Thoracic aorta (tissue), 2 donors: ENCODE measurements at places on chromosomes 7 and 10.

DNA sequence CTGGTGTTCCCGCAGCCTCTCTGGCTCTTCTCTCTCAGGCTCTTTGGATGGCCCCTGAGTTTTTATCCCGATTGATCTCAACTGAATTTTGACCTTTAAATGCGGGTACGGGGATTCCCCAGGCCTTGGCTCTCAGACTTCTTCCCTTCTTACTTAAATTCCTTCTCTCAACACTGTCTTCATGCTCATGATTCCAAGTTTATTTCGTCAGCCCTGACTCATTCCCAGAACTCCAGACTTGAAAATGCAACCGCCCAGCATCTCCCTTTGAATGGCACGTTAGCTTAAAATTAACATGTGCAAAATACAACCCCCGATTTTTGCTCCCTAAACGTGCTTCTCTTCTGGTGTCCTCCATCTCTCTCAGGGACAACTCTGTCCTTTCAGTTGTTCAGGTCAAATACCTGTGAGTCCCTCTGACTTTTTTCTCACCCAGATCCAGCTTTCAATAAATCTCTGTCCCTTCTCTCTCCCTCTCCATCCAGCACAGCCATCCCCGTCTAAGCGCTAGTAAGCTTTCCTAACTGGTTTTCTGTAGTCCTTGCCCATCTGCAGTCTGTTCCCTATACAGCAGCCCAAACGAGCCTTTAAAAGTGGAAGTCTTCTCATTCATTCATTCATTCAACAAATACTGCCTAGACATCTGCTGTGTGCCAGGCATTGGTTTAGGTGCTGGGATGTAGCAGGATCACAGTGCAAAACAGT lies 7.1 kb downstream of the HECW1 start:
- no peak for DNase-seq
- no peak overlapping the region for H3K27ac ChIP-seq
- no peak overlapping the region for H3K4me3 ChIP-seq
- peaks cover under 1% of the 10 kb centered on the region for H3K4me1 ChIP-seq
- H3K36me3 ChIP-seq = no peaks in the 10 kb centered on the region
- H3K27me3 ChIP-seq = no peaks in the 10 kb centered on the region

GRCh38 chr10:30870896-30871295 lies 160.8 kb downstream of the ZNF438 start:
- no peak for DNase-seq
- peak overlapping the region; percentile 20 for H3K4me3 ChIP-seq
- no peaks in the 10 kb centered on the region for H3K27me3 ChIP-seq
- no peak overlapping the region for H3K27ac ChIP-seq
- no peaks in the 10 kb centered on the region for H3K4me1 ChIP-seq

- no peaks in the 10 kb centered on the region for H3K27me3 ChIP-seq
- no peak for DNase-seq
- no peak overlapping the region for H3K27ac ChIP-seq
- peaks cover 36% of the 10 kb centered on the region for H3K36me3 ChIP-seq
- H3K4me3 ChIP-seq = no peak overlapping the region
- peaks cover 6% of the 10 kb centered on the region for H3K4me1 ChIP-seq
These were observed 33.5 kb downstream of the WDR86 start for GRCh38 chr7:151376218-151376902.

DNA sequence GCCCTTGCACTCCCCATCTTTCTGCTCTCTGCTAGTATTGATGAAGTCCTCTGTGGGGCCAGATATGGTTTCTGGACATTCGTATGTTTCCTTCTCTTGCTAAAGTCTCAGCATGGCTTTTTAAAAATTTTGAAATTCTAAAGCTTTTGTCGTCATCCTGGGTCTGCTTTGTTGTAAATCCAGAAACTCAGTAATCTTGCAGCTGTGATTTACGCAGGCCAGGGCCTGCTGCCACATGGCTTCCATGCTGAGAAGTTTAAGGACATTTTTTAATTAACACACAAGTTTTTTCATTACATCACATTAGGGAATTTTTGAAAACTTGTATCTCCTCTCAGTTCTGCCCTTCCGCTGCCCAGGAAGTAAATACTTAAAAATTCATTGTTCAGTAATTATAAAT lies 686.1 kb upstream of the IGFBP3 start:
- H3K36me3 ChIP-seq = no peaks in the 10 kb centered on the region
- peaks cover 13% of the 10 kb centered on the region for H3K4me1 ChIP-seq
- no peak overlapping the region for H3K27ac ChIP-seq
- H3K4me3 ChIP-seq = no peak overlapping the region
- no peak for DNase-seq

DNA sequence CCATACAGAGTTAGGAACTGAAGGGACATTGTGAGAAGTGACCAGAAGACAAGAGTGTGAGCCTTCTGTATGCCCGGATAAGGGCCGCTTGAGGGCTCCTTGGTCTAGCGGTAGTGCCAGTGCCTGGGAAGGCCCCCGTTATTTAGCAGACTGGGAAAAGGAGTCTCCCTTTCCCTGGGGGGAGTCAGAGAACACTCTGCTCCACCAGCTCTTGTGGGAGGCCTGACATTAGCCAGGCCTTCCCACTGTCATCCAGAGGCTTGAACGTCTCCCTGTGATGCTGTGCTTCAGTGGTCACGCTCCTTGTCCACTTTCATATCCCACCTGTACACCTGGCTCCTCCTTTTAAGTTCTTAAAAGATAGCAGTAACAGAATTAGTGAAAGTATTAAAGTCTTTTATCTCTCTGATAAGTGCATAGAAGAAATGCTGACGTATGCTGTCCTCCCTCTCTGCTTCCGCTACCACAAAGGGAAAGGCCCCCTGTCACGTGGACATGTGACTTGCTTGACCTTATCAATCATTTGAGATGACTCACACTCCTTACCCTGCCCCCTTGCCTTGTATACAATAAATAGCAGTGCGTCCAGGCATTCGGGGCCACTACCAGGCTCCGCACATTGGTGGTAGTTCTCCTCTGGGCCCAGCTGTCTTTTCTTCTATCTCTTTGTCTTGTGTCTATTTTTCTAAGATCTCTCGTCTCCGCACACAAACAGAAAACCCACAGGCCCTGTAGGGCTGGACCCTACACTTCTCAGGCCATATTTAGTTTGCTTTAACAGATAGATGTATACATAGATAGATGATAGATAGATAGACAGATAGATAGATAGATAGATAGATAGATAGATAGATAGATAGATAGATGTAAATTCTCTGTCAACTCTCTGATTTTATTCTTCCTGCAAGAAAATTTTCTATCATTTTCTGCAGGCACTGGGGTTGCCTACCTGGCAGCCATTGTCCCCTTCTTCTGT lies 131.5 kb upstream of the JCAD start:
- no peaks in the 10 kb centered on the region for H3K36me3 ChIP-seq
- H3K4me1 ChIP-seq = peaks cover 4% of the 10 kb centered on the region
- H3K27me3 ChIP-seq = no peaks in the 10 kb centered on the region

- no peaks in the 10 kb centered on the region for H3K36me3 ChIP-seq
- DNase-seq = no peak
- H3K27me3 ChIP-seq = no peaks in the 10 kb centered on the region
These were observed 51.1 kb downstream of the CPEB3 start for GRCh38 chr10:92239600-92240288.

GRCh38 chr10:26365681-26366358 lies 72.3 kb upstream of the APBB1IP start:
- H3K27me3 ChIP-seq = no peaks in the 10 kb centered on the region
- no peak overlapping the region for H3K4me3 ChIP-seq
- no peaks in the 10 kb centered on the region for H3K4me1 ChIP-seq
- no peak overlapping the region for H3K27ac ChIP-seq

DNA sequence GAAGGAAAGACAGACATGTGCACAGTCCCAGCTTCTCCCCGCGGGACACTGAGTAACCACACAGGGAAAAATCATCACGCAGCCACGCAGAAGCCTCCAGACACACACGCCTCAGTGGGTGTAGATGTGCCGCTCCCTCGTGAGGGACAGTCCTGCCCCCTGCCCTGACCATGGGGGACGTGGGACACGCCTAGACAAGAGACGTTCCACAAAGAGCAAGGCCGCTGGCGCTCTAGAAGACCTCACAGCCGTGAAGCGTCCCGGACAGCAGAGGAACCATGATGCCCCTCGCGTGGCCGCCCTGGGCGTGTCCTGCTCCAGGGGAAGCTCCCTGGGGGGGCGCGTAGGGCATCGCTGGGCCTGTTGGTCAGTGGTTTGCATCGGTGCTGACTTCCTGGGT lies 210.8 kb downstream of the DNAJB6 start:
- no peak overlapping the region for H3K4me3 ChIP-seq
- DNase-seq = no peak
- H3K27me3 ChIP-seq = no peaks in the 10 kb centered on the region

DNA sequence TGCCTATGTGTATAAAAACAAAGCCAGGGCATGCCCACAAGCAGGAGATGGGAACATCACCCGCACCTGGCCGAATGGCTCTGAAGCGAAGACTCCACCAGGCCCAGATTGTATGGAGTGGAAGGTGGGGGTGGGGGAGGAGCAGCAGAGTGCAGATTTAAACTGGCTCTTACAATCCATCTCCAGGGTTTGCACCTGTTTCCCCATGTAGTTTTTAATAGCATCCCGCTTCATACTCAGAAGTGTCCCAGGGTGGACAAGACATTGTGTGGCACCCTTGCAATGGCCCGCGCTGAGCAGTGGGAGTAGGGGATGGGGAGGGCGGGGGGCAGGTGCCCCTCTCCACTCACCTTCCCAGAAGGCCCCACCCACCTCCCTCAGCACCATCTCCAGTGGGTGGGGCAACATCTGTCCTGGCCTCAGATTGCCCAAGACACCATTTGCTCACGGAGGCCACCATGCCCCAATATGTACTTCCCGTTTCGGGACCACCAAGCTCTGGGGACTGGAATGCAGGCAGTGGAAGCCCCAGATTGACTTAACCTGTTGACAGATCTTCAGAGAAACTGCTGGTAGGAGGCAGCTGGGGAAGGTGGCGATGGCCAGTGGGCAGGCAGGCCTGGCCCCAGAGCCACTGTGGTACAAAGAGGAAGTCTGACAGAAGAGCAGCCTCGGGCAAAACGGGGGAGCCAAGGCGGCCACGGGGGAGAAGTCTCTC lies 23.0 kb downstream of the VSIR start:
- H3K36me3 ChIP-seq = peaks cover 22% of the 10 kb centered on the region
- no peaks in the 10 kb centered on the region for H3K27me3 ChIP-seq
- H3K4me1 ChIP-seq = peaks cover 21% of the 10 kb centered on the region
- H3K27ac ChIP-seq = no peak overlapping the region
- no peak overlapping the region for H3K4me3 ChIP-seq

- no peak for DNase-seq
- no peak overlapping the region for H3K4me3 ChIP-seq
- H3K27ac ChIP-seq = no peak overlapping the region
These were observed 48.7 kb downstream of the SIRT1 start for GRCh38 chr10:67933199-67933598.

DNA sequence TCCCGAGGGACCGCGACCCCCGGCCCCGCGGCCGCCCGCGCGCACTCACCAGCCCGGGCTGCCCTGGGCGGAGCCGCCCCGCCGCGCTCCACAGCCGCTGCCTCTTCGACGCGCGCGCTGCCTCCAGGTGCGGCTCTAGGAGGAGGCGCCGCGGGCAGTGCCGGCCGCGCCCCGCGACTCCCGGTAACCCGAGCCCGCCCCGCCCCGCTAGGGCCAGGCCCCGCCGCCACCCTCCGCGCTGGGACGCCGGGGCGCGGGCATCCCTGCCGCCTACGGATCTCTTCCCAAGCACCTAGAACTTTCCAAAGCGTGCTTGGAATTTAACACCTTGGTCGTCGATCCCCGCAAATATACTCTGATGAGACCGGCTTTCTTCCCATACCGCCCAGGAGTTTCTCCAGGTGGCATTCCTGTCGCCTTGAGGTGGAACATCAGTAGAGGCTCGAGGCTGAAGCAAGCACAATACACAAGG lies at the start of gene SLC26A5:
SLC26A5 (minus strand) TSS at position 159 of the 472 bp plus-strand sequence. CDS start 24,693 bp downstream, outside the sequence.
- H3K4me3 ChIP-seq = peak within 1 kb of the TSS; percentile 67
- H3K27me3 ChIP-seq = no peaks in the 10 kb centered on the region
- no peaks in the 10 kb centered on the region for H3K36me3 ChIP-seq
- H3K27ac ChIP-seq = no peak within 1 kb of the TSS

GRCh38 chr7:27179503-27180430 lies 5.3 kb downstream of the HOXA11 start:
- no peaks in the 10 kb centered on the region for H3K36me3 ChIP-seq
- peaks cover 40% of the 10 kb centered on the region for H3K27me3 ChIP-seq
- H3K4me1 ChIP-seq = peaks cover 10% of the 10 kb centered on the region
- peak overlapping the region; percentile 7 for H3K27ac ChIP-seq
- H3K4me3 ChIP-seq = peak overlapping the region; percentile 42

DNA sequence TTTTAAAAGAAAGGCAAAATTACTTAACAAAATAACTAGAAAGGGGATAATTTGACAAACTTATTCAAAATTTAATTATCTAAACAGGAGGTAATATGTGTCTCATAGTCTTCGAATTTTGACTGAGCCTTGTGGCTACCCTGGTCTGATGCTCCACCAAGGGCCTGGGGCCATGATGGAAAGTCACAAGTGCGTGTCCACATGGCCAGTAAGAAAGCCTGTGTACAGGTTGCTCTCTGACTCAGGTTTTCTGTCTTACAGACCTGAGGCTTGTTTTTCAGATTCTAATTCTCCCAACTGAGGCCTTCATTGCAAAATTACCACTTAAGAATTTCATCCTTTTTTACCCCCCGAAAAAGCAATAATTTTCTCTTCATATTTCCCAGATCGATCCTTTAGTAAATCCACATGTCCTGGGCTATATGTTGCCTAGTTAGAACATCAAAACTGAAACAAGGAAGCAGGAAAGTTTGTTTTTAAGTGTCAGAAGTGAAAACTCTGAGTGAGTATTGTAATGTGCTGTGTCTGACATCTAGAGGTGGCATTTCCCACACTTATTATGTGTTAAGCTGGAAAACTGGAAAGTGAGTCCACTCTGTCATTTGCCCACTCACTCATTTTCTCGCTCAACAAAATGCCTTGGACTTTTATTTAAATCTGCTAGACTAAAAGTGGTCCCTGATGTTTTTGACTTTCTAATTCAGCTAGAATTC lies 10.0 kb downstream of the CYP3A43 start:
- H3K36me3 ChIP-seq = no peaks in the 10 kb centered on the region
- H3K4me3 ChIP-seq = no peak overlapping the region
- H3K27me3 ChIP-seq = no peaks in the 10 kb centered on the region
- H3K4me1 ChIP-seq = no peaks in the 10 kb centered on the region
- no peak for DNase-seq

DNA sequence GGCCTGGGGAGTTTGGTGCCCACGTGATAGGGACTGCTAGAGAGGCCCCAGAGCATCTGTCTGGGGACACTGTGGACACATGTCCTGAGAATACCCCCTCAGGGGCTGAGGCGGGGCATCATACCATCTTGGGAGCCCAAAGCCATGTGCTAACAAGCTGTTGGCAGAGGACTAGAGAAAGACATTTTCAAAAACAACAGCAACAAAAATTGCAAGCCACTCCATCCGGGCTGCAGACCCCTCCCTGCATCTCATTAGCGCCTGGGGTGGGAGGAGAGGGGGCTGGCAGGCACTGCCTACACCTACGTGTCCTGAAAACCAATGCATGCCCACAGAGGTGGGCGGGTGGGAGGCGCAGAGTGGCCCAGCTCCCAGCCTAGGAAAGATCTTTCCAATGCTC lies 507.4 kb upstream of the PODXL start:
- no peaks in the 10 kb centered on the region for H3K27me3 ChIP-seq
- no peak overlapping the region for H3K4me3 ChIP-seq
- H3K27ac ChIP-seq = no peak overlapping the region
- no peaks in the 10 kb centered on the region for H3K36me3 ChIP-seq
- peaks cover 36% of the 10 kb centered on the region for H3K4me1 ChIP-seq

- H3K4me3 ChIP-seq = peak overlapping the region; percentile 23
- peak overlapping the region; percentile 77 for H3K27ac ChIP-seq
- no peaks in the 10 kb centered on the region for H3K36me3 ChIP-seq
- peak; percentile 44 for DNase-seq
These were observed 74.1 kb downstream of the TACC2 start for GRCh38 chr10:122062831-122063674.
